ENCODE measurements at places on chromosomes 3 and 15.

DNA sequence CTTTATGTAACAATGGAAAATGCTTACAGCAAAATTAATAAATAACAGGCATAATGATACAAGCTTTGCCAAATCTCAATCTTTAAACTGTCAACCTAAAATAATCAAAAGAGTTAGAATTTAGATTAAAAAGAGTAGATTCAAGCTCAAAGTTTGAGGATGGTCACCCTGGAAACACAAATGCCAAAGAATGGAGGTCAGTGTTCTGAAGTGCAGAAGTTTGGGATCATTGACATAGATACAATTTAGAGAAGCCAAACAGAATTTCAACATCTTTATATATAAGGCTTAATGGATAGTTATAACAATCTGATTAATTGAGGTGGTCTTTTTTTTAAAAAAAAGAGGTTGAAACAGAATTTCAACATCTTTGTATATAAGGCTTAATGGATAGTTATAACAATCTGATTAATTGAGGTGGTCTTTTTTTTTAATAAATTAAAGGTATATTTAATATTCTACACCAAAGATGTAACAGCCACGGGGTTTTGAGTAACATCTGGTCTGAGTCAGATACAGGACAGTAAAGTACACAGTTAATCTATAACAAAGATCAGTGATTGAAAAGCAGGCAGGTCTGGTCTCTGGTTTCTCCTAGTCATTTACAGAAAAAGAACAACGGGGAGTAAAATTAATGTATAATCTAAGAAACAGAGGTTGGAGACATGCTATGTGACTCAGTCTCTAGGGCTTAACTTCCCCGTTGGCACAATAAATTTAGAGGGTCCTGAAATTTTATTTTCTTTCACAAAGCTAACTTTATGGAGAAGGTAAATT is 490.7 kb downstream of the GBE1 start:
- DNase-seq = peak; percentile 64

DNA sequence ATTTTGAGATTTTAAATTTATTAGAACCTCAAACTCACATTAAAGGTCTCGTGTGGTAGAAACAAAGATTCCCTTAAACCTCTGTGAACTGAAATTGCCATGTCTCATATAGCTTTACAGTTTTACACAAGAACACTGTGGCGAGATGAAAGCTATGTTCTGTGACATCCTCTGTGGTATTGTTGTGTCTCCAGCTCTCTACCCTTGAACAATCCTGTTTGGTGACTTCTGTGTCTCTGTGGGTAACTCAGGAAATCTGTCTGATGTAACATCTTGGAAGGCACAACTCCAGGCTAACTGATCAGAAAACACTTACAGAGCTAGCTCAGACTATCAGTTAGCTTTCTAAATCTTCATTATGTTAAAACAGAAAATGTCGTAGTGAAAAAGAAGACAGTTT is 318.8 kb upstream of the GBE1 start:
- DNase-seq = no peak

DNA sequence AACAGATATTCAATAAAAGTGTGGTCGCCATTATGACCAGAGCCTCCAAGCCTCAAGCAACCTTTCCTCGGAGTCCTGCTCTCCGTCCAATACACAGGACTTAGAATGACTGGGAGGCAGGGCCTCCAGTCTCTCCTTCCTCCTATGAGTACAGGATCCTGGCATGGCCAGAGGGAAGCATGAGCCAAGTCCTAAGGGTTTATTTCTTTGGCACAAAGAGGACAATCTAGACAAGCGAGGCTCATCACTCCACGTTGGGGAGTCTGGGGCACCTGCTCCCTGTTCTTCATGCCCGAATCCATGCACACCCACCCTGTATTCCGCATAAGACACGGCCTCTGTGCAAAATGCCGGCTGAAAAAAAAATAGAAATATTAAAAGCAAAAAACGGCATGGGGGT is 6.8 kb downstream of the PRRT3 start:
- DNase-seq = no peak

DNA sequence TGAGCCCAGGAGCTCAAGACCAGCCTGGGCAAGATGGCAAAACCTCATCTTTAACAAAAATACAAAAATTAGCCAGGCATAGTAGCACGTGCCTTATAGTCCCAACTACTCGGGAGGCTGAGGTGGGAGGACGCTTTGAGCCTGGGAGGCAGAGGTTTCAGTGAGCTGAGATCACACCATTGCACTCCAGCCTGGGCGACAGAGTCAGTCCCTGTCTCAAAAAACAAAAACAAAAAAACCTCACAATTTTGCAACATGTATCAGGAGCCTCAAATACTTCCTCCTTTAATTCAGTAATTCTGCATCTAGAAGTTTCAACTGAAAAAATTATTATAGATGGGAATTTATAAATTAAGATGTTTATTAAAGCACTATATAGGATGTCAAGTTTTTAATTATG is 1.1 kb downstream of the MRPL47 start:
- no peak for DNase-seq

DNA sequence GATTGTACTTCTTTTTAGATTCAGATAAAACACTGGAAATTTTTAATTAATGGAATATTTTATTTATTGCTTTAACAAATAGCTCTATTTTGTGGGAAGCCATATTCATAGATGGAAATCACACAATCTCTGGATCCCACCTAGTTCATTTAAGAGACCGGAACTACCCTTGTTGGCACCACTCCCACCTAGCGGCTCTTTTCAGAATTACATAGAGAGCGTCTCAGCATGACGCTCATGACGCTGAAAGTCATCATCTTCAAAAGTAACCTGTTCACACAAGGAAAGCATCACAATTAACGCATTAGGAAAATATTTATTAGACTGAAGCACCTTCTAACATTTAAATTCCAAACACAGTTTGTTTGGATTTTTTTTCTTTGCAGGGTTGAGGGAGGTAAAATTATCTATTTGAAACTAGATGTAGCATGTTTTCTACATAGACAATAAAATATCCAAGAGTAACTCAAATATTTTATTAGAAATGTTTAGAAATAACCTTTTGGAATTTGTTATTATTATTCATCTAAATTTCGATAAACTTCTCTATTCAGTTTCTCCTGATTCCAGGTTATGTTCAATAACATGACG is 214.9 kb upstream of the ARRDC4 start:
- DNase-seq = peak; percentile 7

DNA sequence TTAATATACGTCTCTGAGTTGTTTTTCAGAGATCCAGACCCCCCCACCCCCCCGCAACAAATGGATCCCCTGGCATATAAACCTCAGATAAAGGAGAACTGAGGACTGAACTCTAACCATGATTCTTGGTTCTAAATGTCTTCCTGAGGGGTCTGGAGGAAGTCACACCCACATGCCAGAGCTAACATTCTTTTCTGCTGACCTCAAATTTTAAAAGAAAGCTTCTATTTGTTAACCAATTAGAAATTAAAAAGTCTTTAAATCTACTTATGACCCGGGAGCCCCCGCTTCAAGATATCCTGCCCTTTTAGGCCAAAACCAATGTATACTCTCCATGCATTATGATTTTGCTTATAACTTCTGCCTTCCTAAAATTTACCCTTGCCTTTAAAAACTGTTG is 188.3 kb downstream of the ECT2 start:
- DNase-seq = no peak

DNA sequence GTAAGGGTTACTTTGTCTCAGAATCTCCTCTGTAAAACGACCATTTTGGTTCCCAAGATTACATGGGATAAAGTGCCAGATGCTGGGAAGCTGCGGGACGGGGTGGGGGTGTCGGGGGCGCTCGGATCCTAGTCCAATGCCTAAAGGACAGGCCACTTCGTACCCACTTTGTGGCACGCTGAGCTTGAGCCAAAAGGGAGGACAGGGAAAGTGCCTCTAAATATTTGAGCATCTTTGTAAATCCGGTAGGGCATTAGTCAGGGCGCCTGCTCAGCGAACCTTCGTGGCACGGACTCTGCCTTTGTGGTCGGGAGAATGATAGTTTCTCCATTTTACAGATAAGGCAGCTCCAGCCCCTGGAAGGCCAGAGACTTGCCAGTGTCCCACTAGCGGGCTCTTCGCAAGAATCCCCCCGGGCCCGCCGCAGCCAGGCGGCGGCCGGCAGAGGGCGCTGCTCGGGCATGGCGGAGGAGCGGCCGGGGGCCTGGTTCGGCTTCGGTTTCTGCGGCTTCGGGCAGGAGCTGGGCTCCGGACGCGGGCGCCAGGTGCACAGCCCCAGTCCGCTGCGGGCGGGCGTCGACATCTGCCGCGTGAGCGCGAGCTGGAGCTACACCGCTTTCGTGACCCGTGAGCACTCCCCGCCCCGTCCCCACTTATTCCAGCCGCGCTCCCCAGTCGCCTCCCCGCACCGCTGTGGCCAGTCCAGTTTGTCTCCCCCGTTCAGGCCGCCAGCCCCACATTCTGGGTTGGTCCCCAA is 1.8 kb downstream of the RCCD1 start:
- DNase-seq = no peak

Data from Caki2 (cell line).